ENCODE measurements at places on chromosomes 7 and 10.

GRCh38 chr7:108008827-108009226 is 5.9 kb upstream of the LAMB1 start:
- no peak for DNase-seq

DNA sequence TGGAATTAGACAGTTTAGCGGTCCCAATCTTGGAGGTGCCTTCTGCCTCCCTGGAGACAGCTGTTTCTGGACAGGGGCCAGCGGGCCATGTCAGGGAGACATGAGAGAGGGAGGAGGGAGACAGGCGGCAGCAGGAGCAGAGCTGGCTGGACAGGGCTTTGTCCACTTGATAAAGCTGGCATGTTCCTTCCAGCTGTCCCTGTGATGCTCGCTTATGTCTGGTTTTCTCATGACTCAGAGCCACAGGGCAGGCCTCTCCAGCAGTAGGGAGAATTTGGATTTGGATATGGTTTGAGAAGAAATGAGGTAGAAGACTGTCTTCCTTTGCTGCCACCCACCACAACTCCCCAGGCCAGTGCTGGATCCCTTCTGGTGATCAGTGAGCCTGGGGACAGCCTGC is 51.7 kb upstream of the SORCS3 start:
- peak; percentile 32 for DNase-seq

GRCh38 chr10:56449770-56450169 is 88.7 kb upstream of the ZWINT start:
- no peak for DNase-seq

GRCh38 chr10:29186221-29186620 is 102.6 kb upstream of the LYZL1 start:
- DNase-seq, result peak; percentile 0

DNA sequence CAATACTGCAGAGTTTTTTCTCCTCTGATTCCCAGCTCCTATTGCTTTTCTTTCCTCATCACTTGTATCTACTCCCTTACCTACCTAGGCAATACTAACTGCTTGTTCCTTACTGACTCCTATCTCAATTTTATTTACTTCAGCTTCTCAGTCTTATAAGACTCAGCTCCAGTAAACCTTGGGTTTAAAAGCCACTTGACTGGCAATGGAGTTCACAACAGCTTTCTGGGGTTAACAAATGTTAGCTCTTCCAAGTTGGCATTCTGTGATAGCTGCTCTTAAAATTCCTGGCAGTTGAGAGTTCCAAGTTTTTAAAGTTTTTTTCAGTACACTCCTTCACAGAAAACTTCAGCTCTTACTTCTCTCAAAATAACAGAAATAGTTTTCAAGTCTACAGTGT is 14.2 kb downstream of the ATAD1 start:
- no peak for DNase-seq

DNA sequence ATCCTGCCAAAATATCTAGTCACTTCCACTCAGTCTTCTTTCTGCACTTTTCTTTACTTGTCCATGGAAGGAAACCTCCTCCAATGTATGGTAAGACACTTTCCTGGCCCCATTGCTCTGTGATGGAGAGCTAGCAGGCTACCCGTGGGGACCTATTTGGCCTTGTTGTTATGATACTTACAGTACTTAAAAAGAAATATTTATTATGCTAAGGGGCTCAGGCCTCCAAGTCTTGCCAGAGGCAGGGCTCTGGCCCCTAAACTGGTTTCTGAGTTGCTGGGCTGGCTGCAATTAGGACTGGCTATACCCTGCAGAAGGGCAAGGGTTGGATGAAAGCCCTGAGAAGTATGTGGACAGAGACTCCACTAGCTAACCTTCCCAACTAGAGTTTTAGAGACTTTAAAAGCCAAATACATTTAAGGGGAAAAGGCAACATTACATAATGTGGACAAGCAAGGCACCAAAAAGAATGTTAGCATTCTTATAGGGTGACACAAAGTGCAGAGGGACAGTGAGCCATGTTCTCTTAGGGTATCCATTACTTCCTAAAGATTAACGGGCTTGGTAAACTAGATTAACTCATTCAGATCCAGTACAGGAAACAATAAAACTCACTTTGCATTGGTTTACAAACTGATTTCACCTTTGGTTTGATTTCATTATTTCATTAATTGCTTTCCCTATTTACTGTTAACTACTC is 84.9 kb upstream of the INHBA start:
- peak; percentile 34 for DNase-seq

GRCh38 chr7:93711926-93712325 is 137.4 kb upstream of the CALCR start:
- no peak for DNase-seq

GRCh38 chr7:140348161-140348849 is 50.0 kb downstream of the SLC37A3 start:
- DNase-seq, result no peak

GRCh38 chr10:123571978-123572377 is 94.2 kb upstream of the GPR26 start:
- no peak for DNase-seq

DNA sequence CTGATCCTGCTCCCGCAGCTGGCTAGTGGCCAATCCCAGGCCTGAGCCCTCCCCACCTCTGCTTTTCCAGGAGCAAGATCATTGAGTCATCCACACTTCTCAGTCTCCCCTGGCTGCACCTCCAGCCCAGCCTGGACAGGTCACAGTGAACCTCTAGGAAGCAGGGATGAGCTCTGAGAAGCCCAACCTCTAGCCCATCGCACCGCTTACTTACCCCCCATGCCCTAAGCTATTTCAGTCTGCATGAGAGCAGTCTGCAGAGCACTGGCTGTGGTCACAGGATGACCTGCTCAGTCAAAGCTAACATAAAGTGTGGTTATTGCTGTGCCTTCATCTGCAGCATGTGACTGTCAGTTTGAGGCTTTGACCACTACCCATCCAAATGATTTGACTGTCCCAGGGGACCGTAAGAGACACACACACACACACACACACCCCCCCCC is 129.2 kb downstream of the SORBS1 start:
- DNase-seq, result no peak

GRCh38 chr7:73831834-73832651 is 1.2 kb downstream of the CLDN4 start:
- DNase-seq, result no peak

DNA sequence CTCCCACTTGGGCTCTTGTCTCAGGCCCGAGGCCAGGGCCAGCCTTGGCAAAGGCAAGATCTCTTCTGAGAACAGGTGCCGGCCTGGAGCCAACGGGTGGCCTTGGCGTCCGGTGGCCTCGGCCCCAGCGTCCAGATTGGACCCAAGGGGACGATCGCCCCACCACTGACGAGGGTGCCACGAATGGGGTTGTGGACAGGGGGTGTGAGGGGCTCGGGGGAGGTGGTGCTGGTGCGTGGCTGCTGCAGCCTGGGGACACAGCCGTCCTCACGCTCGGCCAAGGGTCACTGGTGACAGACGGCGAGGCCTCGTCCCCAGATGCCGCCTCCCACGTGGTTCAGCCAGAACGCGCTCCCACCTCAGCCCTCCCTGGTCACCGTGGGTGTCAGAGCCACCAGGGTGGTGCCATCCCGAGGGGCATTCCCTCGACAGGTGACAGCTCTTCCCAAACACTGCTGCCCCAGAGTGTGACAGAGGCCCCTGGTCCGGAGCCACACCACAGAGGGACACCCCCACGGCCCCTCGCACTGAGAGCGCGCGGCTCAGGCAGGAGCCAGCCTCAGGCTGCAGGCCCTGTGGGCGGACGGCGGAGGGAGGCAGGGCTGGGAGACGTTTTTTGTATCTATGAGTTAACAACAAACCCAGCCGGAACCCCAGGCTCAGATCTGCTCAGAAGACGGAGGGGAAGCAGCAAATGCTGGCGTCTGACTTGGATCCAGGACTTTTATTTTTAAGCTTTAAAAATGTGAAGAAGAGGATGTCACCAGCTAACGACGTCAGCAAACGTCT is 18.5 kb upstream of the CFAP46 start:
- no peak for DNase-seq

DNA sequence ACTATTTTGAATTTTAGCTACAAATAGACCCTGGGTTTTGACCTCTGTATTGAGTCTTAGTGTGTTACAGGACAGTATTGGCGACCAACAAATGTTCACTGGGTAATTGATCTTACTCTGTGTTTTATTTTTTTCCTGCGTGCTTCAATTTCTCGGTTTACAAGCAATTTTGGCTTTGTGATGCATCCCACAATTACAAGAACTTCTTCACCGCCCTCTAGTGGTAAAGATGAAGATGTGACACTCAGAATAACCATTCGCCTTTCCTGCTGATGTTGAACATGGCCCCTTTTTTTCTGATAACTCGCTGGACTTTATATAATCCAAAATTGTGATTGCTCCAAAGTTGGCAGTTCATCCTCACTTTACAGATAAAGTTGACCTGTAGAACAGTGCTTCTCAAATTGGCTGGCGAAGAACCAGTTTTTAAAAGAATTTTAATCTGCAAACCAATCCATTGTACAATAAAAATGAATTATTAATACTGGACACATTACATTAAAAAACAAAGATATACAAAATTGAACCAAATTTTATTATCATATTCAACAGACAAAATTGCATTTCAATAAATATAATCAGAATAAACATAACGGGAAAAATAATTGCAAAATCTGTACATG is 20.2 kb upstream of the SMC3 start:
- peak; percentile 70 for DNase-seq

- DNase-seq, result no peak
Observed at GRCh38 chr7:92061154-92061553, 73.1 kb downstream of the CYP51A1 start.
